Bone marrow (tissue), 2 donors: ENCODE measurements at places on chromosomes 13 and 19.
A peak's percentile ranks its signal among the peaks of the same experiment; 100 is the strongest.

- no peak for DNase-seq
Observed at GRCh38 chr13:23086968-23087623, 93.7 kb upstream of the SGCG start.

- DNase-seq, result no peak
Observed at GRCh38 chr13:93305886-93306285, 79.3 kb downstream of the GPC6 start.

DNA sequence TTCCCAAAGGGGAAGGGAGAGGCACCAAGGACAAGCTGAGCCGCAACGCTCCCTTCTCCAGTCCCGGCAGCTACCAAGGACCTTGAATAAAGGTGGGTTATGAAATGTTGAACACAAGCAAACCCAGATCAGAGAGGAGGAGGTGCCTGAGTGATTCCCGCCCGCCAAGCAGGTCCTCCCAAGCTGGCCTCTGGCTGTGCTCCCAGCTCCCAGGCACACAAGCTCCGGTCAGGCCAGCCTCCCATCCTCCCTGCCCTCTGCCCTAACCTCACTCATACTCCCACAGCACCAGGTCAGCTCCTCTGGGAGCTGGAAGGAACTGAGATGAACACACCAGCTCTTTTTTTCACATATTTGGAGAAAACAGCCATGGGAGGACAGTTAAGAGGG, 3.7 kb downstream of the NAPA start:
- no peak for DNase-seq

DNA sequence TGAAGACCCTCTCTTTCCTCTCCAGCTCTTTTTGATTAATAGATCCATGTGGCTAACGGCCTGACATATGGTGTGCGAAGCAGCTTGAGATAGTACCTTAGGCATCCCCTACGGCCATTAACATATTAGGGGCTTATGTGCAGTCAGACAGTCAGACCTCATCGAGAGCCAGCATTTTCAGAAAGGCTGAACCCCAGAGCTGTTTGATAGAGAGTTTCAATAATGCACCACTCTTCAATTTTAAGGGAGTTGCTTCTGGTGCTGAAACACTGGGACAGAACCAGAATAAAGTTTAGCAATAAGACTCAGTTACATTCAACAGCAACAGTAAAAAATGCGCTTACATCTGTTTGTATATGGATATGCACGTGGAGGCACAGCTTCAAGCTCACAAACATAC, 10.8 kb downstream of the POU4F1 start:
- DNase-seq, result no peak

DNA sequence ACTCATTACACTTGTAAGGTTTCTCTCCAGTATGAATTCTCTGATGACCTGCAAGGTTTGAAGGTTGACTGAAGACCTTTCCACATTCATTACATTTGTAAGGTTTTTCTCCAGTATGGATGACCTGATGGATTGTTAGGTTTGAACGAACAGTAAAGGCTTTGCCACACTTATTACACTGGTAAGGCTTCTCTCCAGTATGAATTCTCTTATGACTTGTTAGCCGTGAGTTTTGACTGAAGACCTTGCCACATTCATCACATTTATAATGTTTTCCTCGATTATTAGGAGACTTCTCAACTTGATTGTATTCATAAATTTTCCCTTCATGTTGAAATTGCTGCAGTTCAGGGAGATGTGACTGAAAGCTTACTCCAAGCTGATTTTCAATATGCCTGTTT, 6.8 kb upstream of the ZNF347 start:
- DNase-seq, result no peak

DNA sequence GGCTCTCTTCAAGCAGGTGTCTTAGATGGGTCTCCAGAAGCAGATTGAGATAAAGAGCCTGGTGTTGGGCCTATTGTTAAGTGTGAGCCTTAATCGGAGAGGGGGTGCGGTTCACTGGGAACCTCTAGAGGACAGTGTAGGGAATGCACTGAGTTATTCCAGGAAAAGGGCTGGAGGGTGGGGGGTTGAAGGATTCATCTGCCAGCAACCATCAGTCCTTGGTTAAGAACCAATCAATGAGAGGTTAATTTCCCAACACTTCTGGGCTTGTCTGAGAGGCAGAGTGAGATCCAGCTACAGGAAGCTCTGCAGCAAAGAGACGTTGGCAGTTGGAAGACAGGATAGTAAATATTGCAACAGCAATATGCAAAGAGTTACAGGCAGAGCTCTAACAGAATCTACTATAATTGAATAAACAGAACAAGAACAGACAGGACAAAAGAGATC, 28.7 kb downstream of the CYP4F2 start:
- peak; percentile 34 for DNase-seq

DNA sequence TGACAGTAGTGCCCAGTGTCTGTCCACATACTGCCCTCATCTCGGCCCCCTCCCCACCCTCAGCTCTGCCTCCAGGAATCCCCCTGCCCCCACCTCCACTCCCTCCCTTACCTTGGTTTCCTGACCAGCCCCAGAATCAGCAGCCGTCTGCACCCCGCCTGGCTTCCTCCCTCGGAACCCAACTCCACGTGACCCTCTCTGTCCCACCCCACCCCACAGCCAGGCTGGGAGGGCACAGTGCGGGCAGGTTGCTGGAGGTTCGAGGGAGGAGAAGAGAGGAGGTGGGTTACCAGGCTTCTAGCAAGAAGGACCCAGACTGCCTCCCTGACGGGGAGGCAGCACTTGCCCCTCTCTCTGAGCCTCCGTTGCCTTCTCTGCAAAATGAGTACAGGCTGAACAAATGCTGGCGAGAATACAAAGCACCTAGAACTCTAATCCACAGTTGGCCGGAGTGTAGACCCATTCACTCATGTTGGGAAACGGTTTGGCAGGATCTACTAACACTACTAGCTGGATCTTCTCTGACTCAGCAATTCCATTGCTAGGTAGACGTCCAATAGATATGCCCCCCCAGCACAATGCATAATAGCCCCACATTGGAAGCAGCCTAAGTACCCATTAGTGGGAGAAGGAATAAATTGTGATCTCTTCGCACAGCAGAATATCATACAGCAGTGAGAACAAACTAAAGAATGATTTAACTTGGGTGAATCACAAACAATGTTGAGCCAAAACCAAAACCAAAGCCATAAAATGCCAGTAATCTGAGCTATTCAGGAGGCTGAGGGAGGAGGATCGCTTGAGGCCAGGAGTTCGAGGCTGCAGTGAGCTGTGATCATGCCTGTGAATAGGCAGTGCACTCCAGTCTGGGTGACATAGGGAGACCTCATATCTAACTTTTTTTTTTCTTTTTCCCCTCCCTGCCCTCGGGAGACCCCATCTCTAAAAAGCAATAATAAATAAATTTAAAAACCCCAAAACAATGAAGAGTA, at the start of gene RASAL3:
RASAL3 (minus strand) TSS at position 151 of the 992 bp plus-strand sequence. CDS start 186 bp downstream, outside the sequence.
- peak; percentile 78 for DNase-seq

- no peak for DNase-seq
Observed at GRCh38 chr19:7888145-7888825, at the start of gene LRRC8E. Gene LRRC8E (plus strand): TSS chr19:7888510. CDS start chr19:7895604, 7,094 bp downstream.

DNA sequence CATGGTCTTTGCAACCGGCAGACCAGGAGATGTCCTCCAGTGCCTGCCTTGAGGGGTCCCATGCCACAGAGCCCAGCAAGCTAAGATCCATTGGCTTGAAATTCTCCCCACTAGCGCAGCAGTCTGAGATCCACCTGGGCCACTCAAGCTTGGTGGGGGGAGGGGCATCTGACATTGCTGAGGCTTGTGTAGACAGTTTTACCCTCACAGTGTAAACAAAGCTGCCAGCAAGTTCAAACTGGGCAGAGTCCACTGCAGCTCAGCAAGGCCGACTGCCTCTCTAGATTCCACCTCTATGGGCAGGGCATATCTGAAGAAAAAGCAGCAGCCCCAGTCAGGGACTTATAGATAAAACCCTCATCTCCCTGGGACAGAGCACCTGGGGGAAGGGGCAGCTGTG, 32.0 kb upstream of the ITM2B start:
- DNase-seq, result no peak

DNA sequence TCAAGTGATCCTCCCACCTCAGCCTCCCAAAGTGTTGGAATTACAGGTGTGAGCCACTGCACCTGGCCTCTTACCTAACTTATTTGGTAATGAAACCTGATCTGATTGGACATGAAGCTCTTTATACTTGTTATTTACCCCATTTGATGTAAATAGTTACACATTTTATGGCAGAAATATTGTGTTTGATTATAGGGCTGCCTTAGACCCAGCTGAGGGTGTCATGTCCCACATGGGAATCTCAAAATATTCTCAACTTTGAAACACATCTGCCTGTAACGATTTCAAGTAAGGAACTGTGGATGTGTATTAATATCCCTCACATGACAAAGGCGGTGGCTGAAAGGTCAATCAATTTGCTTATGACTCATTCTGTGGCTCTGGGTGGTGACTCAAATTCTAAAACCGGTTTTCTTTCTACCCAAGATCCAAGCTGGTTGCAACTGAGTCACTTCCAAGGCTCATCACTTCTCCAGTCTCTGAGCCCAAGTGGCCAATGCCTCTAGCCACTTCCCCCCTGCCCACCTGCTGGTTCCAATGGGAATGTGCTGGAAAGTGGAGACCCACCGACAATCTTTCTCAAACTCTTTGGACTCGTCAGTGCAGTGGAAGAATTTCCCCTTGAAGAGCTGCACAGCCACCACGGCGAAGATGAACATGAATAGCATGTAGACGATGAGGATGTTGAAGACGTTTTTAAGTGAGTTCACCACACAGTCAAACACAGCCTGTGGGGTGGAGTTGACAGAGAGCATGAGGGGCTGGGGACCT, 110.9 kb downstream of the IER2 start:
- DNase-seq, result peak; percentile 12

- no peak for DNase-seq
Observed at GRCh38 chr13:43942286-43942685, 62.6 kb downstream of the LACC1 start.

DNA sequence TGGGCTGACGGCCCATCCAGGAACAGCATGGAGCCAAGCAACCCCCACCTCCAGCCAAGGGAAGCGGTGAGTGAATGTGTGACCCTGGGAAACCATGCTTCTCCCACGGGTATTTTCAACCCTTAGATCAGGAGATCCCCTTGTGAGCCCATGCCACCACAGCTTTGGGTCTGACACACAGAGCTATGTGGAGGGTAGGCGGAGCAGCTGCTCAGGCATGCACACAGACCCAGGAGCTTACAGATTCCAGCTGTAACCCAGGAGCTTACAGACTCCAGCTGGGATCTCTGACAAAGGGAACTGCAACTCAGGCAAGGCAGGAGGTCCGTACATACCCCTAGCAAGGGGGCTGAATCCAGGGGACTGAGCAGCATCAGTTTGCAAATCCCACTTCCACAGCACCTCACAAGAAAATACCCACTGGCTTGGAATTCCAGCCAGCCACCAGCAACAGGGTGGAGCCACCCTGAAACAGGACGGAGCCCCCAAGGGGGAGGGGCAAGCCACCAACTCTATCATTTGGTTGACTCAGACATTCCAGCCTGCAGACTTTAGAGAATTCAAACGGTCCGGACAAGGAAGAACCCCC, 40.8 kb upstream of the RFXAP start:
- DNase-seq, result no peak

GRCh38 chr19:37933937-37934358, 26.9 kb downstream of the SIPA1L3 start:
- no peak for DNase-seq

DNA sequence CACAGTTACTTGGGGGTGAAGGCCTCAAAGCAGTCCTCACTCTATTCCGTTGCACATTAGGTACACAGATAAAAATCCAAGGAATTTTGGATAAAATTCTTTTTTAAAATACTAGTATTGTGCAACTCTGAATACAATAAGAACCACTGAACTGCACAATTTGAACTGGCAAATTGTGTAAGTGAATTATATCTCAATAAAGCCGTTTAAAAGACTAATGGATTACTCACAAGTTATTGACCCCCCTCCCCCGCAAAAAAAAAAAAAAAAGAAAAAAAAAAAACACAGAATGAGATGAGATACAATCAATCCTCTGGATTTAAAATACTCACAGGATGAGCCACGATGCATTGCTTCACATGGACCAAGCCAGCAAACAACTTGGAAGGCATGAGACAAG, 86.4 kb downstream of the CRYL1 start:
- DNase-seq, result no peak

- no peak for DNase-seq
Observed at GRCh38 chr13:47000165-47000564, 103.3 kb upstream of the HTR2A start.

- no peak for DNase-seq
Observed at GRCh38 chr13:112747256-112747655, 57.4 kb downstream of the ATP11A start.
